ENCODE measurements at places on chromosomes 5 and 9.

- DNase-seq, result no peak
Observed at GRCh38 chr9:18489861-18490260, 15.9 kb downstream of the ADAMTSL1 start.

- no peak for DNase-seq
Observed at GRCh38 chr9:109430231-109430630, 67.9 kb downstream of the PTPN3 start.

DNA sequence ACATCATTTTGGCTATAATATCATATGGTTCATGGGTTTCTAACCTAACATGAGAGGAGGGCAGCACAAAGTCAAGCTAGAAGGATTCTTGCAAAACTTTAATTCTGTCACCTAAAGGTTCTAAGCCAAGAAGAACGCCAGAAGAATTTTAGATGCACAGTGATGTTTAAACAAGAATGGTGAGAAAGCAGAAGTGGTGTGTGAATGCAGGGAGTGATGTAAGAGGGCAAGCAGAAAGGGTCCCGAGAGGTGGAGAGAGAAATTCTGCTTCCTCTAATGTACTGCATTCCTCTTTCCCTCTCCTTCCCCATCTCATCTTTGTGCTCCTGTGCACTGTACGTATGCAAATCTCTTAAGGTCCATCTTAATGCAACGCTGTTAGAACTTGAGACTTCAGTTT, 2.1 kb upstream of the TRMO start:
- no peak for DNase-seq

GRCh38 chr9:89120704-89121103, 57.9 kb downstream of the SHC3 start:
- no peak for DNase-seq

DNA sequence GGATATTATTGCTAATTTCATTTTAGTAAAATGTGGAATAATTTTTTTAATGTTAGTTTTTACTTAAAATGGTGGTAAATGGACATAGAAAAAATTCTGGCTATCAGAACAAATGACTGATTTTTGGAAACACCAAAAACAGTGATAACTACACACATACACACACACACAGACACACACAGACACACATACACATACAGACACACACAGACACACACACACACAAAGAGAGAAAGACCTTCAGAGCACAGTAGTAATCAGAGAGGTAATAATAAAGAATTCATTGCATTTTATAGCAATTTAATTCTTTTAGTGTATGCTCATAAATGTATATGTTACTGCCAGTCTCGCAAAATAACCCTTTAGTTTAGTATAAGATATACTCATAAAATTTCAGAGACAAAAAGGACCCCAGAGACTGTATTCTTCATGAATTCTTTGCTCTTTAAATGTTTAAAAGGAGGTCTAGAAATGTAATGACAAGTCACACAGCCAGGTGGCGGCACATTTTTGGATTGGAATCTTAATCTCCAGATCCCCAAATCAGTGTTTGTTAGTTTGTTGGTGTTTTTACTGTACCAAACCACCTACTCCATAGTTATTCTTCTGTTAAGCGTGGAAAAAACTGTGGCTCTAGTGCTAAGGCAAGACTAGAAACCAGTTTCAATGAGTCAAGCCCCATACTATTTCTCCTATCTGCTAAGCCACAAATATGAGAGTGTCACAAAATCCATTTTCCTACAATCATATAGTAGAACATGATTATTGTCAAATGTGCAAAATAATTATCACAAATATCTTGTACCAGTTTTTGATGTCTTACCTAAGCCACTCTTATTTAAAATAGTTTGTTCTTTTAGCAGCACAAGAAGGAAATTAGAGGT, 109.9 kb downstream of the EDIL3 start:
- no peak for DNase-seq

- DNase-seq, result no peak
Observed at GRCh38 chr5:107542831-107543231, 127.9 kb downstream of the EFNA5 start.

GRCh38 chr5:176692839-176693476, 45.7 kb downstream of the TSPAN17 start:
- DNase-seq, result no peak

GRCh38 chr9:91845879-91846278, 104.1 kb downstream of the ROR2 start:
- no peak for DNase-seq

- no peak for DNase-seq
Observed at GRCh38 chr5:138819081-138819480, 56.1 kb downstream of the LRRTM2 start.

- DNase-seq, result no peak
Observed at GRCh38 chr9:135490166-135490870, 10.2 kb upstream of the MRPS2 start.

- no peak for DNase-seq
Observed at GRCh38 chr5:40210694-40211093, 469.0 kb upstream of the PTGER4 start.

DNA sequence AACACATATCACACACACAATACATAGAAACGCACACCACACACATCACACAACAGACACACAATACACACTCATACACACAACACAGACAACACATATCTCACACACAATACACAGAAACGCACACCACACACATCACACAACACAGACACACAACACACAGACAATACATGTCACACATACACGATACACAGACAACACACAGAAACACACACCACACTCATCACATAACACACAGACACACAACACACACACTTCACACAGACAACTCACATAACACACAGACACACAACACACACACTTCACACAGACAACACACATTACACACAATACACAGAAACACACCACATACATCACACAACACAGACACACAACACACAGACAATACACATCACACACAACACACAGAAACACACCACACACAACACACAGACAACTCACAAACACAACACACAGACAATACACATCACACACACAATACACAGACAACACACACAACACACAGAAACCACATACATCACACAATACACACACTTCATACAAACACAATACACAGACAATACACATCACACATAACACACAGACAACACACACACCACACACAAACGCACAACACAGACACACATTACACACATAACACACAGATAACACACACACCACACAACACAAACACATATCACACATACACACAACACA, 4.3 kb upstream of the CCDC187 start:
- no peak for DNase-seq

DNA sequence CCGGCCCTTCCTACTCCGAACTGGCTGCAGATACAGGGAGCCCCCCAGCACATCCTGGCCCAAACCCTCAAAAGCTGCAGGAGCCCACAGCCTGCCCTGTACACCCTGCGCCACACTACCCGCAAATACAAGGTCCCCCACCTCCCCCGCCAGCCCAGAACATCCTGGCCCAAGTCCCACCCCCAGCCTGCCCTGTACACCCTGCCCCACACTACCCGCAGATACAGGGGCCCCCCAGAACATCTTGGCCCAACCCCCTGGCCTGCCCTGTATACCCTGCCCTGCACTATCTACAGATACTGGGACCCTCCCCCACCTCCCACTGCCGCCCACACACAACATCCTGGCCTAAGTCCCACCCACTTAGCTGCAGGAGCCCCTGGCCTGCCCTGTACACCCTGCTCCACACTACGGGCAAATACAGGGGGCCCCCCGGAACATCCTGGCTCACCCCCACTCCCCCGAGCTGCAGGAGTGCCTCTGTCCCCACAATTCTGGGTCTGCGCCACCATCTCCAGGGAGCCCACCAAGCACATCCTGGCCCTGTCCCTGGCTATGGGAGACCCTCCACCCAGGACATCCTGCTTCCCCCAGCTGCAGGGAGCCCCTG, 8.3 kb downstream of the LPCAT1 start:
- DNase-seq, result peak; percentile 7

GRCh38 chr5:67806654-67807438, 408.7 kb upstream of the PIK3R1 start:
- no peak for DNase-seq

- DNase-seq, result no peak
Observed at GRCh38 chr9:127344368-127345000, 52.5 kb upstream of the SLC2A8 start.

DNA sequence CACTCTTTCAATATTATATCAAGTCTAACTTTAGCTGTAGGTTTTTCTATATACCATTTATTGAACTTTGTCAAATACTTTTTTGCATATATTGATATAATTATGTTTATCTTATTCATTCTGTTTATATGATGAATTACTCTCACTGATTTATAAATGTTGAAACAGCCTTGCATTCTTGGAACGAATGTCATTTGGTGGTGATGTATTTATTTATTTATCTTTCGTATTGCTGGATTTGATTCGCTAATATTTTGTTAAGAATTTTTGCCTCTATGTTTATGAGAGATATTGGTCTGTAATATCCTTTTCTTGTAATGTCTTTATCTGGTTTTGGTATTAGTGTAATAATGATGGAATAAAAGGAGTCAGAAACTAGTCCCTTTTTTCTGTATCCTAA, 563.9 kb downstream of the ANXA1 start:
- no peak for DNase-seq

Measured in activated CD4-positive, alpha-beta T cell treated with anti-CD3 and anti-CD28 coated beads for 1 hour (primary cell).